ENCODE measurements at places on chromosomes 1 and 21.

DNA sequence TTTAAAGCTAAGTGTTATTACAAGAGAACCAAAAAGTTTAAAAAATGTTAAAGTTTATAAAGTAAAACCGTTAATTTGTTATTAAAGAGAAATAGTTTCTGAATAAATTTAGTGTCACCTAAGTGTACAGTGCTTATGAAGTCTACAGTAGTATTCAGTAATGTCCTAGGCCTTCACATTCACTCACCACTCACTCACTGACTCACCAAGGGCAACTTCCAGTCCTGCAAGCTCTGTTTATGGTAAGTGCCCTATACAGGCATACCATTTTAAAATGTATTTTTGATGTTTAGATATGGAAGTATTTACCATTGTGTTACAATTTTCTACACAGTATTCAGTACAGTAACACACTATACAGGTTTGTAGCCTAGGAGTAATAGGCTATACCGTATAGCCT is 60.1 kb upstream of the GCLM start:
- no peak for DNase-seq

DNA sequence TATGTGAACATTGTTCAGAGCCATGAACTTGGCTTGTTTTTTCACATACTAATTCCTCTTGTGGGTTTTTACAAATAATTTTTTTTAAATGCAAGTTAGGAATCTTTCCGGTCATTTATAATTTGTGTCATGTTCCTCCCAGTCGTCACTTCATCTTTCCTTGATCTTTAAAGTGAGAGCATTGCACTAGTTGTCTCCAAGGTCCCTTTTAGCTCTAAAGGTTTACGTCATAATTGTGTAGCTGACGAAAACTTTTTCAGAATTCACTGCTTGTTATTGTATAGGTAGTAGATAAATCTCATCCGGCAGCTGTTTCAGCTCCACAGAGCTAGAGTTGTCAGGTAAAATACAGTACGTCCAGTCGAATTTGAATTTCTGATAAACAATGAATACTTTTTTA is 33.6 kb downstream of the SOAT1 start:
- no peak for DNase-seq

DNA sequence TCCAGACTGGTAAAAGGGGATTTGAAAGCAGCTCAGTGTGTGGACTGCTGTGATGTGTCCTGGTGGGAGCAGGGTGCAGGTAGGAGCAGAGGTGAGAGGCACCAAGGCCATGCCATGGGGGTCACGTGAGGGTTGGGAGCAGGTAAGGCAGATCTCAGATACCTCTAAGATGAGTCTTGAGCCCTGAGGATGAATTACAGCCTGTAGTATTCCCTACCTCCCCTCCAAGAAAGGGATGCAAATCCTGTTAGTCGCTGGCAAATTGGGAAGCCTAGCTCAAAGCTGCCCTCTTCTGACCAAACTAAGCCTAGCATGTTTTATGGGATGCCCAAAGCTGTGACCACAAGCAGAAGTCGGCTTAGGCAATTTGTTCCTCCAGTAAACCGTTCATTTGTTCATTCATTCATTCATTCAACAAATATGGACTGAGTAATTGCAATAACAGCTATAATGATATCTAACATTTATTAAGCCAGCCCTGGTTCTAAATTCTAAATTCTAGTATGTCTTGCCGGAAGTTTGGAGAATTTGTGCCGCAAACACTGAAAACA is 3.9 kb upstream of the NUAK2 start:
- peak; percentile 89 for DNase-seq

- DNase-seq: peak; percentile 28
Observed at GRCh38 chr21:40813918-40814317, 33.0 kb downstream of the DSCAM start.

- no peak for DNase-seq
Observed at GRCh38 chr1:178051071-178051470, 42.8 kb upstream of the RASAL2 start.

DNA sequence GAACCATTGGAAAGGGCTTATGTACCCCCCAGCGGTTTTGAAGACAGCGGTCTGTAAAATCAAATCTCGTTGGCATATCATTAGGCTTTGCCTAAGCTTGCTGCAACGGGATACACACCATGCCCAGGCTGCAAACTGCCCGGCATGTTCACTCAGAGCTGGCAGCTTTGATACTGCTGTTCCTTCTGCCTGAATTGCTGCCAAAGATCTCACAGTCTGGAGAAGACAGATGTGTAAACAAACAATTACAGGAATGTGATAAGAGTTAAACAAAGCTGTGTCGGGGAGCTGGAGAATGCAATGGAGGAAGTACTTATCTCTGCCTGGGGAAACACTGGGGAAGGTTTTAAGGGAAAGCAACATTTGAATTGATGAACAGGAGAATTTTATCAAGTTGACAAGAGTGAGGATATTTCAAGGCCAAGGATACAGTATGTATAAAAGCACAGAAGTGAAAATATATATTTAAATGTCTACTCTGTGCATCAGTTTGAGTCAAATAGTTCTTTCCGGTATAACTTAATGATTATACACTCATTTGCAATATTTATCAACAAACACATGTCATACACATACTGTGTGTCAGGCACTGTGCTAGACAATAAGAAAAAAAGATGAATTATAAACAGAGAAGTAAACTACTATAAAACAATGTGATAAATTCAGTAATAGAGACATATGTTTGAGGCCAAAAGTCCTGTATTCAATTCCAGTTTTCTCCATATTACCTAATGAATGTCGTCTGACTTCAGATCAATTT is 29.9 kb downstream of the CHML start:
- DNase-seq: no peak

- DNase-seq: no peak
Observed at GRCh38 chr1:113835686-113836290, 23.5 kb upstream of the RSBN1 start.

- no peak for DNase-seq
Observed at GRCh38 chr1:92515796-92516201, 29.1 kb upstream of the GFI1 start.

DNA sequence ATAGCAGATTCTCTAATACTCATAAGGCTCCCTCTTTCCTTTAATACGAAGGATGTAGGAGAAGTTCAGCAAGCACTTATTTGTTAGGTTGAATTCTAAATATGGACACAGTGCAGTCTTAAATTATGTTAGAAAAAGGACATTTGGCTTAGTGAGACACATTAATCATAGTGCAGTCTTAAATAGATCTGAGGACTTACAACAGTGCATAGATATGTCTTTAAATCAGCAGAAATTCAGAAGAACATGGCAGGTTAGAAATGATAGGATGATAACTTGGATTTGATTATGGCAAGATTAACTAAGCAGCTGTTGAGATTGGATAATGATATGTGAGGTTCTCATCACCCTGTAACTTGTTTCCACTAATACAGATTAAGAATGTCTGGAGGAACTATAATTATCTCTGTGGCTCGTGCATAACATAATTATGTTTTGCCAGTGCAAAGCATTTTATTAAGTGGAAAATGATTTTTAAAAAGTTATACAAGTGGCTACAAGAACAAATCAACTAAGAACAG is 485.9 kb downstream of the USP25 start:
- no peak for DNase-seq

DNA sequence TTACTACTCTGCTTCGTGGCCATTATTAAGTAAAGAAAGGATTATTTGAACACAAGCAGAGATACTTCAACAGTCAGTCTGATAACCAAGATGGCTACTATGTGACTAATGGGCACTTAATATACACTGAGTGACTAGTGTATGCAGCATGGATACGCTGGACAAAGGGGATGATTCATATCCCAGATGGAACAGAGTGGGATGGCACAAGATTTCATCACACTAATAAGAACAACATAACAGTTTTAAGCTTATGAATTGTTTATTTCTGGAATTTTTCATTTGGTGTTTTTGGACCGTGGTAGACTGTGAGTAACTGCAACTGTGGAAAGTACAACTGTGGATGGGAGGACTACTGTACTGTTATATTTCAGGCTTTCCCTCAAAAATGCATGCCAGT is 9.4 kb downstream of the ZCCHC17 start:
- DNase-seq: no peak

GRCh38 chr1:232046451-232047306 is 420.1 kb downstream of the DISC1 start:
- DNase-seq: no peak

GRCh38 chr1:162927421-162927820 is 66.4 kb upstream of the CCDC190 start:
- DNase-seq: no peak

DNA sequence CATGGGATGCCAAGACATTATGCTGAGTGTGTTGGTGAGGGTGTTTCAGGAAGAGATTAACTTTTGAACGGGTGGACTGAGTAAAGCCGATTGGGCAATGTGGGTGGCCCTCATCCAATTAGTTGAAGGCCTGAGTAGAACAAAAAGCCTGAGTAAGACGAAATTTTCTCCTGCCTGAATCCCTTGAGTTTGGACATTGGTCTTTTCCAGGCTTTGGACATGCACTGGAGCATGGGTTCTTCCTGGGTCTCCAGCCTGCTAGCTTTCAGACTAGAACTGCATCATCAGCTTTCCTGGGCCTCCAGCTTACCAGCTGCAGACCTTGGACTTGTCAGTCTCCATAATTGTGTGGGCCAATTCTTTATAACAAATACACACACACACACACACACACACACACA is 63.6 kb downstream of the NIBAN1 start:
- DNase-seq: no peak

DNA sequence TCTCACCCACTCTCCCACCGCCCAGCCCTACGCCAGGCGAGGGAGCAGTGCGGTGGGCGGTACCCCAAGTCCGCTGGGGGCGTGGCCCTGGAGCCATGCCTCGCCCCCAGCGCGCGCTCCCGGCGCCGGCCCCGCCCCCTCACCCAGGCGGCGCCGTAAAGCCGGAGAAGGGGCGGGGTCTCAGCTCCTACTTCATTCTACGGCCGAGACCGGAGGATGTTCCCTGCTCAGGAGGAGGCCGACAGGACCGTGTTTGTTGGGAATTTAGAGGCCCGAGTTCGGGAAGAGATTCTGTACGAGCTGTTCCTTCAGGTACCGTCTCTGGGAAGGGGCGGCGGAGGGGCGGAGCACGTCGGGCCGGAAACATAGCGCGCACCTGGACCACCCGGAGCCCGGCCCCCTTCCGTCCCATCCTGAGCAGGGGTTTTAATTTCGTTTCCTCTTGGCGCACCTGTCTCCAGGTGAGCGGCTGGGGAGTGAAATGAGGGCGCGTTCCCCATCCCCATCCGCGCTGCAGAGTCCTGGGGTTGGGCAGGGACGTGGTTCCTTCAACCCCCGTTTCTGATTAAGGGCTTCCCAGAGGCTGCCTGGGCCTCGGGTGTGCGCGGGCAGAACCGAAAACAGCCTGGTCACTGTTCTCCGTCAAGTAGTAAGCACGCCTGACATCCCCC is at the start of gene RBM11:
RBM11 (plus strand) TSS at position 187 of the 671 bp plus-strand sequence; CDS start at position 217, 30 bp downstream.
- DNase-seq: peak; percentile 93

- DNase-seq: no peak
Observed at GRCh38 chr1:58901008-58901407, 117.2 kb upstream of the JUN start.

GRCh38 chr1:82181846-82182245 is 381.1 kb downstream of the ADGRL2 start:
- no peak for DNase-seq

DNA sequence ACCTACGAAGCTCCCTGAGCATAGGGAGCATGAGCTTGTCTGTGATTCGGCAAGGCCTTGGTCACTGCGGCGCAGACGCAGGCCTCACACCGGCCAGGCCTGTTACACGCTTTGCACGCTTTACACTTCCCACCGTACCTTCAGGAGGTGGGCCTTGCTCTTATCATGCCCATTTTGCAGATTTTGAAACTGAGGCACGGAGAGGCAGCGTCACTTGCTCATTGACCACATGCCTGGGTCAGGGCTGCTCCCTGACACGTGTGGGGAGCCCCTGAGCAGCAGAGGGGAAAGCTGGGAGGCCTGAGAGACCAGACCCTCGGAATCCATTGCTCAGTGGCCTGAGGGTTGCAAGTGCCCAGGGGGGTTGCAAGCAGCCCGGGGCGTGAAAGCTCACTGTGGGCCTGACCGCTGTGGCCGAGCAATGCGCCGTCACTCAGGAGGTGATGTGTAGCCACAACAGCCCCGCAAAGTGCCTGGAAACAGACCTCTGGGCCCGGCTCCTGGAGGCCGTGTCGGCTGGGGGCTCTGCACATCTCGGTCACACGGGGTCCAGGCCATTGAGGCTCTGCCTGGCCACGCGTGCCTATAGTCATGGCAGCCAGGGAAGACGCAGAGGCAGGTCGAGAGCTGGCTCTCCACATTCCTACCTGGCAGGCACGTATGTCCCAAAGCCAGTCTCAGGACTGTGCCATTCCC is 6.9 kb downstream of the ARHGEF16 start:
- DNase-seq: no peak

DNA sequence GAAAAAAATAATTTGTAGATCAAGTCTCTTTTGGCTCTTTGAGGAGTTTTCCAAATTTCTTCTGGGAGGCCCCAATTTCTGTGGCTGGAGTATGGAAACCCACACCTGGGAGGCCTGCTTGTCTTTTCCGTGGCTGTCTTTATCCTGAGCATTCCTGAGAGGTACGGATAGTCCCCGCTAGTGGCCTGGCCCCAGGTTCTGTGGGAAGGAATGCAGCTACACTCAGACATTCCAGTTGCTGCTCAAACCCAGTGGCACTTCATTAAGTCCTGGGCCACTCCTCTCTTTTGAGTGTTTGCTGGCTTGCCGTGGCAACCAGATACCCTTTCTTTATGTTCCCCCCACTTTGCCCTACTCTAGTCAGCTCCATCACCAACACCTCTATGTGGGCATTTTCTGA is 310.4 kb downstream of the ASTN1 start:
- DNase-seq: no peak

- DNase-seq: no peak
Observed at GRCh38 chr1:13538832-13539231, 25.0 kb upstream of the LRRC38 start.

DNA sequence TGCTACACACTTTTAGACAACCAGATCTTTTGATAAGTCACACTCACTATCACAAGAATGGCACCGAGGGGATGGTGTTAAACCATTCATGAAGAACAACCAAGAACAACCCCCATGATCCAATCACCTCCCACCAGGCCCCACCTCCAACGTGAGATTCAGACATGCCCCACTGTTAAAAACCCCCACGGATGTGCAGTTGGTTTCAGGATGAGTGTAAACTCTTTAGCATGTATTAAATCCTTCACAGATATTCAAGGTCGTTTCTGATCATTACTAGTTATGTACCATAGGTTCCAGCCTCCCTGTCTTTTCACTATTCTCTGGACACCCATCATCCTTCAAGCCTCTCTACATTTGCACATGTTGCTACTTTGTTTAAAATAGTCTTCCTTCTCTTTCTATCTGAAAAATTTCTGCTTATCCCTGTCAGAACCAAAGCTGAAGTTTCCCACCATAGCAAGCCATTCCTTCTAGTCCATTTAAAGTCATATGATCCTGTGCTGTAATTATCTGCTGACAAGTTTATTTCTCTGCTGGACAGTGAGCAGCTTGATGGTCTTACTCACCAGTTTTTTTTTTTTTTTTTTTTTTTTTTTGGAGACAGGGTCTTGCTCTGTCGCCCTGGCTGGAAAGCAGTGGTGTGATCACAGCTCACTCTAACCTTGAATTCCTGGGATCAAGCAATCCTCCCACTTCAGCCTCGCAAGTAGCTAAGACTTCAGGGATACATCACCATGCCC is 36.8 kb downstream of the MAP10 start:
- no peak for DNase-seq

Measured in retina (tissue), 1 donor.